ENCODE measurements at places on chromosomes 1 and 21.

DNA sequence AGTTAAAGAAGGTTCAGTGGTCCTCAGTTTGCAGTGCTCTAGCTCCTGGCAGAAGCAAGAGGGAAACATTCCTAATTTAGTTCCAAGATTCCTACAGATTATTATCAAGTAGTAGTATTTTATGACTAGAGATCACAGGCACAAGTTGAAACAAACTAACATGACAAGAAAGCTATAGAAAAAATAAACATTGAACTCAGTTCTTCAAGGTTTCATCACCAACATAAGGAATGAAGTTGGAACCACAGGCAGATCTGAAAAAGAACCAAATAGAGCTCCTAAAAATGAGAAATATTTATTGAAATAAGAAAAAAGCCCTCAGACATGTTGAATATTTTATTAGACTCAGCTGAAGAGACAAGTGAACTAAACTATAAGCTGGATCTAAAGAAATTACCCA is 40.6 kb downstream of the PDC start:
- no peak for DNase-seq

- DNase-seq, result no peak
Observed at GRCh38 chr1:14903922-14904321, 249.6 kb upstream of the TMEM51 start.

DNA sequence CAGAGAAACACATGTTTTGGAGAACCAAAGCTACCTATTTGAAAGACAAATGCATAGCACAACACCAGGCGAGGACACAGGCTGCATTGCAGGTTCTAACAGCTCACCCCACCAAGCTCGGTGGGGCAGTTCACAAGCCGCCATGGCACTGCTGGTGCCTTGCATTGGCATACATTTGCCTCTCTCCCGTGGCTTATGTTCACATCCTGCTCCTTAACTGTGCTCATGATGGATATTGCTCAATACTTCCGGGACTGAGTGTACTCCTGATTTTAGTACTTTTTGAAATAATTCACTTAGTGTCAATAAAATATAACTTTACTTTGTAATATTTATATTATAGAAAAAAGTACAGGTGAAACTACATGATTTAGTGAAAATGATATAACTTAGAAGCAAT is 1187.4 kb upstream of the NCAM2 start:
- no peak for DNase-seq

DNA sequence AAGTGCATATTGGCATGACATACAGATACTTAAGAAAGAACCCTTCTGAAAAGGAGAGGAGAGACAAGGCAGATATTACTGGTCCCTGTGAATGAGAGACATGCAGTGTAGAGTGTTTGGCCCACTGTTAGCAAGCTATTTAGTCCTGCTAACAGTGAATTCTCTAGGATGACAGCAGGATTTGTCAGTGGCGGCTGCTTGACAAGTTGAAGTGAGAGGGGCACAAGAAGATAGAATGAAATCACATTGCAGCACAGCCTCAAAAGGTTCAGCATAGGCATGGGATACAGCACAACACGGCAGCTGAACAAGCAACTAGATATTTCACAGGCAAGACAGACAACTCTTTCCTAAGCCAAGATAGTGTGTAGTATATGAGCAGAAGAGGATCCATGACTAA is 407.9 kb downstream of the PLA2G4A start:
- DNase-seq, result no peak

- no peak for DNase-seq
Observed at GRCh38 chr1:11145741-11146140, 43.4 kb upstream of the ANGPTL7 start.

GRCh38 chr1:24010650-24011049 is 30.5 kb upstream of the SRSF10 start:
- no peak for DNase-seq

DNA sequence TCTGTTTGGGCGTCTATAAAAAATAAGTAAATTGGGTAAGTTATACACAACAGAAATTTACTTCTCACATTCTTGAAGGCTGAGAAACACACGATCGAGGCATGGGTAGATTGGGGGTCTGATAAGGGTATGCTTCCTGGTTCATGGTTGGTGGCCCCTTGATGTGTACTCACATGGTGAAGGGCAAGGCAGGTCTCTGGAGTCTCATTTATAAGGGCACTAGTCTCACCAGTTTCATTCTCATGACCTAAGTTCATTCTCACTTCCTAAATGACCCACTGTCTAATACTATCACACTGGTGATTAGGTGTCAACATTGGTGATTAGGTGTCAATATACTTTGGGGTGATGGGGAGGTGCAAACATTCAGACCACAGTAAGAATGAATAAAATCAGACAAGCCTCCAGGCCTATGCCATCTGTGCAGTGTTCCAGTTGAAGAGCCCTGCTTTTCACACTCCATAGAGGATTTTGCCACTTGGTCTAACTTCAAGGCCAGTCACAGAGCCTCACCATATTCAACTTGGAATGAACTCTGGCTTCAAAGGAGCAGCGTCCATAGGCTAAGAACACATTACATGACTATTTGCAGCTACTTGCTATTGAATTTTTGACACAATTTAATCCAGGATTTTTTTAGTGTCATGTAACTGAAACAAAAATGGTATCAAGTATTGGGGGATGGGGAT is 2.5 kb upstream of the GBP4 start:
- DNase-seq, result no peak

GRCh38 chr1:47393141-47393540 is 22.9 kb upstream of the FOXE3 start:
- DNase-seq, result no peak

DNA sequence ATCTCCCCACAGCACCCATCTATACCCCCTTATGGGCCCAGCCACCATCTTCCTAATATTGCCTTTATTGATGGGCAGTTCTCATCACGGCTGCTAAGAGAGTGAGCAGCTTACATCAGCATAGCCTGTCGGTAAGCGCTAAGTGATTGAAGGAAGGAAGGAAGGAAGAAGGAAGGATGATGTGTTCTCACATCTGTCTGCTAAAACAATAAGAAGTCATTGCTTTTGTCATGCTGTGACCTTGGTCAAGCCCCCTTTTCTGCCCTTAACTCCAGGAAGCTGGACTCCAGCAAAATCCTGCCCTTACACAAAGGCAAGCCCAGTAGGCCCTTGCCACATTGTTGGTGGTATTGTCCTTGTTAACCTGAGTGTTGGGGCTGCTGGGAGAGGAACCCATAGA is 165.0 kb downstream of the ETS2 start:
- no peak for DNase-seq

Data from activated CD8-positive, alpha-beta memory T cell treated with anti-CD3 and anti-CD28 coated beads for 4 hours (primary cell).